ENCODE measurements at places on chromosomes 1 and 21.

- no peak for DNase-seq
These were observed 52.9 kb downstream of the PDE4B start for GRCh38 chr1:65845535-65846060.

DNA sequence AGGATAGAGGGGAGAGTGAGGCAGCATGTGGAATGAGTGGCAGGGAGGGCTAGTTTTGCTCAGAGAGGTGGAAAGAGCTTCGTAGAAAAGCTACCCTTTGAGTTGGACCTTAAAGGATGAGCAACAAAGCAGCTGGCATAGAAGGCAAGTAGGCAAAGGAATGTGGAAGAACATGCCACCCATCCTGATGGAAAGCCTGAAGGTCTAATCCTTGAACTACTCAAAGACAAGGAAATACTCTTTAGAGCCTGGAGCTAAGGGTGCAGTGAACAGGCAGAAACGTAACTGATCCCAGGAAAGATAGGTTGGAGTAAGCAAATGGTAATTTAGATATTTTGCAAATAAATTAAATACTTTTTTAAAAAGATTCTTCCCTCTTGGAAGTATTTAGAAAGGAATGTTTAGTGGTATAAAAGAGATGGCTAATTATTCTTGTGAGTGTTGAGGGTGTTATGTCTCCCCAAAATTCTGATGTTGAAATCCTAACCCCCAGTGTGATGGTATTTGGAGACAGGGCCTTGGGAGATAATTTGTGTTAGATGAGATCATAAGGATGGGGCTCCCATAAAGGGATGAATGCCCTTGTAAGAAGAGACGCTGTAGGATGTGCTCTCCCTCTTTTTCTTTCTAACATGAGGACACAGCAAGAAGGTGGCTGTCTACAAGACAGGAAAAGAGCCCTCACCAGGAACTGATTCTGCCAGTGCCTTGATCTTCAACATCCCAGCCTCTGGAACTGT is 308.1 kb upstream of the RUNX1 start:
- no peak for DNase-seq

DNA sequence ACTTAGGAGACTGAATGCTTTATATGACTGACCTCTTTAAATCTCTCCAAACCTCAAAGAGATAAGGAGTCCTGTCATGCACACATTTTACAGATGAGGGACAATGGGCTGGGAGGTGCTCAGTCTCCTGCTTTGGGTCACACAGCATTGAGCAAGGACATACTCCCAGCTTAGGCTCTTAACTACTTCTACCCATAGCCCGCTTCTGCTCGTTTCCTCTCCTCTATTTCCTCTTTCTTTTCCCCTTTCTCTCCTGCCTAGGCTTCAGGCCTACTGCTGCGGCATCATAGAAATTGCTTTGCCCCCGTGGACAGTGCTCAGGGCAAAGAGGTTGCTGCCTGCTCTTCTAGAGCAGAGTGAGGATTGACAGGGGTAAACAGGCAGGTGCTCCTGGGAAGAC is 12.4 kb upstream of the ZNF691 start:
- no peak for DNase-seq

GRCh38 chr1:186057086-186057485 is 318.0 kb downstream of the TPR start:
- no peak for DNase-seq

- no peak for DNase-seq
These were observed 179.3 kb downstream of the NR5A2 start for GRCh38 chr1:200206761-200207160.

All from posterior cingulate gyrus (tissue), 11 donors.